Karpas-422 (cell line): ENCODE measurements at places on chromosomes 16 and 17. TPM values are rescaled to one million over a fixed set of nuclear protein-coding genes. Genes with fewer than 3 reads are reported as not detected.

The KRT39 gene
- not detected in 2 replicates for total RNA-seq

The C17orf113 gene
- not detected in 2 replicates for total RNA-seq

- H3K36me3 ChIP-seq = no peaks in the 10 kb centered on the region
- H3K4me1 ChIP-seq = no peaks in the 10 kb centered on the region
- no peak overlapping the region for H3K27ac ChIP-seq
- no peak for DNase-seq
- no peaks in the 10 kb centered on the region for H3K27me3 ChIP-seq
Measured at GRCh38 chr16:19644877-19645276, 73.2 kb downstream of the KNOP1 start.

GRCh38 chr16:31108794-31109558, 790 bp downstream of the BCKDK start:
- H3K27me3 ChIP-seq = no peaks in the 10 kb centered on the region
- DNase-seq = peak; percentile 40
- peaks cover 20% of the 10 kb centered on the region for H3K4me1 ChIP-seq
- 0 out of 2 replicates have a peak overlapping the region, but pooled peaks have one; percentile 25 for H3K27ac ChIP-seq
- H3K36me3 ChIP-seq = no peaks in the 10 kb centered on the region; the same call in none of the 2 replicates

- H3K36me3 ChIP-seq = no peaks in the 10 kb centered on the region
- H3K27me3 ChIP-seq = no peaks in the 10 kb centered on the region
- H3K4me1 ChIP-seq = no peaks in the 10 kb centered on the region
- no peak for DNase-seq
Measured at GRCh38 chr16:51327001-51327400, 175.9 kb upstream of the SALL1 start.

DNA sequence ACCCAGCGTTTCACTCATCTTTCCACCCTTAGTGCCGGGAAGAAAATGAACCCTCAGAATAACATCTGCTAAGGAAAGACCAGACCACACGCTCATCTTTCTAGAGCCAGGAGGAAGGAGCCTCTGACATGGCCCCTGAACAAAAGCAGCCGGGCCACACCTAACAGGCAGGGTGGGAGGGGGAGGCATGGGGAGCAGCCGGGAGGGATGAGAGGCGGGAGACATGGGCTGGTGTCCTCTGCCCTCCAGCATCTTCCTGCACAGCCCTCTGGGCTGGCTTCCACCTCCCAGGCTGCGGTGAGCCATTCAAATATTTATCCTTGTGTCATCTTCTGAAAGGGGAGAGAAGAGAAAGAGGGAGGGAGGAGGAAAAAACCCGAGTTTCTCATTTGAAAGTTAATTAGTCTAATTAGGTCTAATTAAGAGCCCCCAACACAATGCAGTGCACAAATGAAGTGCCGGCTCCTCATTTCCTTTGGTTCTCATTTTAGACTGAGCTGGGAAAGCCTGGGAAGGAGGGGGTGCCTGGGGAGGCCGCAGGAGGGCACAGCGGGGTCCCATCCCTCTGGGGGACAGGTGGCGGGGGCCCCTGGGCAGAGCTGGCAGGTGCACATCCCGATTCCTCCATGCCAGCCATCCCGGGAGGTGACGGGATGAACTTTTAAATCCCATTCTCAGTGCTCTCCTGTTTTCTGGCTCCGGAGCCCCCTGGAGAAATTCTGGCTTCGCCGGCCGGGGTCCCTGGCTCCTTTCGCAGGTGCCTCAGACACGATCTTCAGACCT, 90.5 kb downstream of the ENGASE start:
- DNase-seq = no peak
- no peaks in the 10 kb centered on the region for H3K27me3 ChIP-seq
- no peak overlapping the region for H3K4me3 ChIP-seq
- H3K27ac ChIP-seq = no peak overlapping the region
- H3K36me3 ChIP-seq = no peaks in the 10 kb centered on the region
- peaks cover 5% of the 10 kb centered on the region for H3K4me1 ChIP-seq
